Nucleus accumbens (tissue), 56 donors: ENCODE measurements at places on chromosomes 7 and 10.

- no peak for DNase-seq
These were observed 49.5 kb upstream of the PHYHIPL start for GRCh38 chr10:59126991-59127390.

- DNase-seq = no peak
These were observed 18.5 kb downstream of the CFAP70 start for GRCh38 chr10:73340121-73340520.

- DNase-seq = no peak
These were observed 100.5 kb upstream of the ZNF32 start for GRCh38 chr10:43749145-43749576.

- no peak for DNase-seq
These were observed 176.3 kb upstream of the LRGUK start for GRCh38 chr7:133950855-133951254.

DNA sequence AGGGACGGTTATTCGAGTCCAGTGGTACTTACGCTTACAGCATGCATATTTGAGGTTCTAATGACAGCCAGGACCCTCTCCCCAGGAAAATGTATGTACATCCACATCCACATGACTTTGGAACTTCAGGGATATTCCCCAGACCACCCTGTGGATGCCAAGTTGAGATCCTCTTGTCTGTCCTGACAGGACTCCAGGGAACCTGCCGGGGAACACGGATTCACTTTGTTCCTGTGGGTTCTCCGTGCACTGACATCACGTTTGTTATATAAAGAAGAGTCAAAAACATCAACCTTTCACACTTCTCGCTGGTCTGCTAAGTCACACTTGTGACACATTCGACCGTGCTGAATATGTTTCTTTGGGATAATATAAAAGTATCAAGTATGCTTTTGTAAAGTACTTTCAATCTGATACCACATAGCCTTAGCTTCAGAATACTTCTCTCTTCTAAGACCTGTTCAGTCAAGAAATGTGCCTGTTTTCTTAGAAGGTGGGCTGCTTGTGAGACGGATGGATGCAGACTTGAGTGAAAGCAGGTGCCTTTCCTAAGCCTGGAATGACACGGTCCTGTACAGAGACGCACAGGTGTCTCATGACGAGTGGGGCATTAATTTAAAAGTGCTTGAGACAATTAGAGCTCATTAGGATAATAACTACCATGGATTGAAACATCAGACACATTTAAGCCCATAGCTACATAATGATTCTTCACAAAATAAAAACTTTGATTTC lies 38.7 kb downstream of the CALML5 start:
- DNase-seq = no peak
